ENCODE measurements at places on chromosomes 7 and 10. TPM values are rescaled to one million over a fixed set of nuclear protein-coding genes. Genes with fewer than 3 reads are reported as not detected.

DNA sequence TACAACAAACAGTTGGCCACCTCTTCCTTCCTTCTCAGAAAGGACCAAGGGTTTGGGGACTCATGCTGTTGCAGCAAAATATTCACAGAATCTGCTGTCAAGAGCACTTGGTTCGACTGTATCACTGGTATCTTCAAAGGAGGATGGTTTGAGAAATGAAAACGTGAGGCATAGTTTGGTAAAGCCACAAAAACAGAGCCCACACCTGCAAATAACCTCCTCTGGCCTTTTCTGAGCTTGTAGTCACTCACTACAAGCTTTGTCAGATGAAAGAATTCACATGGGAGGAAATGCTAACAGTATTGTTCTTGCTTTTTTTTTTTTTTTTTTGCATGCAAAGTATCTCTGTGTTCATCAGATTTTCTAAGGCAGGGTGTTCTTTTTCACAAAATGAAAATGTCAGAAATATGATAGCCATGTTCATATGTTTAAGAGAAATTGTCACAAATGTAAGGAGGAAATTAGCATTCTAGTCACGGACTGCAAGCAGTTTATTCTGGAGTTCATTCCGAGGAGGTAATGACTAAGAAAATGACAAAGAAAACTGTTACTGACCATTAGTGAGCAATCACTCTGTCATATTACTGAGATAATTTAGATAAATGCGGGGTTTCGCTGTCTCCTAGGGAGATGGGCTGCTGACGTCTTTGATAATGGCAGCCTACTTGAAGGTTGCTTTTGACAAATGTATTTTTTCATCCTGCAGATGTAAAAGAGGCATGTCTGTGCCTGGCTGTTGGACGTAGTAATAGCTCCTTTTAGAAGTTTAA, 117.8 kb upstream of the MYO3A start:
- no peak for DNase-seq

DNA sequence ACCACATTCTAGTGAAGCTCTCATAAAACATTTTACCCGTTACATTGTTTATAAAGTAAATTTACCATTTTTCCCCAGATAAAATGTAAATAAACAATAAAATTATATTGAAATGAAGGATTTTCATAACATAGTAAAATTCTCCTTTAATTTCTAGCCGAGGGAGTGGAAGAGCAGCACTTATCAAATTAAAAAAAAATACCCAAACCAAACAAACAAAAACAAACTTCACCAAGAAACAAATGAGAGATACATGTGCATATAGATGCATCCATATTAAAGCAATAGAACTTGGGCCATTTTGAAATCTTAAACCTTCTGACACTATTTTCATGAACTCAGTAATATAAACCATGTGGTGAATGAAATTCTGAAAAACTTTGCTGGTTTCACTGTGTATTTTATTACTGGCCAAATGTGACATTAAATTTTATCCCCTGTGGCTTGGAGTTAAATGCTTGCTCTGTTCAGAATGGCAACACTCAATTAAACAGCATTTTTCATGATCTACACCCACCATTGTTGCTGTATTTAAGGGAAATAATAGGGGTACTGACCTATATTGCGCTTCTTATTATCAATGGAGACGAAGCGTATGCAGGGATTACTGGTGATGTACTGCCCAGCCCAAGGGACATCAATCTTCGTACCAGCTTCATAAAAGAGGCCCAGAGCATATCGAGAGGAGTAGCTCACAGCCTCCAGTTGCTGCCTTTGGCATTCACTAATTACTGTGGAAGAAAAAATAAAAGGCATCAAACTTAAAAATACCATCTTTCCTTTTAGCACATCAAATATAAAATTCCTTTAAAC, 220.9 kb downstream of the RNLS start:
- DNase-seq, result no peak

GRCh38 chr10:7192831-7193361, 217.9 kb downstream of the SFMBT2 start:
- no peak for DNase-seq

DNA sequence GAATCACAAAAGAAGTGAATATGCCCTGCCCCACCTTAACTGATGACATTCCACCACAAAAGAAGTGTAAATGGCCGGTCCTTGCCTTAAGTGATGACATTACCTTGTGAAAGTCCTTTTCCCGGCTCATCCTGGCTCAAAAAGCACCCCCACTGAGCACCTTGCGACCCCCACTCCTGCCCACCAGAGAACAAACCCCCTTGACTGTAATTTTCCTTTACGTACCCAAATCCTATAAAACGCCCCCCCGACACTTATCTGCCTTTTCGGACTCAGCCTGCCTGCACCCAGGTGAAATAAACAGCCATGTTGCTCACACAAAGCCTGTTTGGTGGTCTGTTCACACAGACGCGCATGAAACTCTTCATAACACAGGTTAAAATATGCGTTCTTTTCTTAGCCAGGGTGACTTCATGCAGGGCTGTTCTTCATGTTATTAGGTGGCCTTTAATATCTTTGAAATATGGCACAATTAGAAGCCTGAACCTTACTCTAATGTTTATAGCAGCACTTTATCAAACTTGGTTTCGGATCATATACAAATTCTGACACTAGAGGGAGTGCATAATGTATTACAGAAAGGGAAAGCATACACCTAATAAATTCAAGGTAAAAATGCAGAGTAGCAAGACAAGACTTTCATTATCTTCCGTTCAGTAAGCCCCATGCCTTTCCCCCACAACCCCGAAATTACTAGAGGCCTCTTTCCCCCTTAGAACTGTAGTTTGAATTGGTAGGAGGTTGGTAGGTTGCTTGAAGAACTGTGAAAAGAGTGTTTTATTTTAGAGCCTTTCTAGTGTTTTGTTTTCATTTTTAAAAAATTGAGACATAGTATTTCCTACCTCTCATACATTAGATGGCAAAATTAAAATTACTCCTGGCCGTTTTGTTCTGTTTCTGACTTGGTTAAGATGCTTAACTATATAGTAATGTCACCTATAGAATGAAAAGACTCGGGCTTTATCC, 117.9 kb downstream of the NPY start:
- DNase-seq, result peak; percentile 50

DNA sequence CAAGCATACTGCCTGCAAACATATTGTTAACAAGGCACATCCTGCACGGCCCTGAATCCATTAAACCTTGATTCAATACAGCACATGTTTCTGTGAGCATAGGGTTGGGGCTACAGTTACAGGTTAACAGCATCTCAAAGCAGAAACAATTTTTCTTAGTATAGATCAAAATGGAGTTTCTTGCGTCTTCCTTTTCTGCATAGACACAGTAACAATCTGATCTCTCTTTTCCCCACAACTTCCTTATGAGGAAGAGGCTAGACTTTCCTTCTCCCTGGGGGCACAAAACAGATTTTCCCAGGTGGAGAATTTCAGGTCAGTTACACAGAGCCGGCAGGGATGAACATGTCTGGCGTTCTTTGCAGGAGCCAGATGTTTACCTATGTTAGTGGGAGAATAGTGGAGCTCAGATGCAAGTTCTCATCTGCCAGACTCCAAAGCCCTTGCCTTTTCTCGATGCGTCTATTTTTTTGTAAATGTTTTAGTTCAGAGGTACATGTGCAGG, 37.5 kb upstream of the PFKFB3 start:
- DNase-seq, result no peak

- DNase-seq, result no peak
Observed at GRCh38 chr10:103843854-103844570, 11.4 kb downstream of the SH3PXD2A start.

DNA sequence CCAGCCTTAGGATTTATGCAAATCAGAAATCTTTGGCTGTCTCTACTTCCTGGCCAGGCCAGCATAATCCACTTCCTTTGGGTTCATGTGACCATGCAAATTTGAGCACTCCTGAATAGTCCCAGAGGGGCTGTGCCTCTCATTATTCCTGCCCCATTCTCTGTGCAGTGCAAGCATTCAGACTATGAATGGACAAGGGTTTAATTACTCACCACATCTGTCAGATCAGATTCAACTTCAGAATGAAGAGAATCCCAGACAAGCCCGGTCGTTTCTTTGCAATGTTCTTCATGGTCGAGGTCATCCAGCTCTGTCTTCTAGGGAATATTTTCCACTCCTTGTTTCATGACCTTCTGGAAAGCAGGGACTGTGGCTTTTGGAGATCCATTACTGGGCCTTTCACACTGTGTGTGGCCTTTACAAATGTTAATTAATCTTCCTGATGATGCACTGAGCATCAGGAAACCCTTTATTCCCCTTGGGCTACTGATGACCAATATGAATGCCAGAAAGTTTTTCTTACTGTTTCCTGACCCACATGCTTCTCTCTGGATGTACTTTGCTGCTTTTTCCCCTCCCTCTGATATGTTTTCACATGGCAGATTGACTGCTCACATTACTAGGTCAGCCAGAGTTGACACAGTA, 217.6 kb upstream of the TCF7L2 start:
- peak; percentile 39 for DNase-seq

- no peak for DNase-seq
Observed at GRCh38 chr7:134502463-134503371, 24.6 kb upstream of the AKR1B10 start.

- no peak for DNase-seq
Observed at GRCh38 chr7:132030883-132031282, 474.5 kb upstream of the PODXL start.

DNA sequence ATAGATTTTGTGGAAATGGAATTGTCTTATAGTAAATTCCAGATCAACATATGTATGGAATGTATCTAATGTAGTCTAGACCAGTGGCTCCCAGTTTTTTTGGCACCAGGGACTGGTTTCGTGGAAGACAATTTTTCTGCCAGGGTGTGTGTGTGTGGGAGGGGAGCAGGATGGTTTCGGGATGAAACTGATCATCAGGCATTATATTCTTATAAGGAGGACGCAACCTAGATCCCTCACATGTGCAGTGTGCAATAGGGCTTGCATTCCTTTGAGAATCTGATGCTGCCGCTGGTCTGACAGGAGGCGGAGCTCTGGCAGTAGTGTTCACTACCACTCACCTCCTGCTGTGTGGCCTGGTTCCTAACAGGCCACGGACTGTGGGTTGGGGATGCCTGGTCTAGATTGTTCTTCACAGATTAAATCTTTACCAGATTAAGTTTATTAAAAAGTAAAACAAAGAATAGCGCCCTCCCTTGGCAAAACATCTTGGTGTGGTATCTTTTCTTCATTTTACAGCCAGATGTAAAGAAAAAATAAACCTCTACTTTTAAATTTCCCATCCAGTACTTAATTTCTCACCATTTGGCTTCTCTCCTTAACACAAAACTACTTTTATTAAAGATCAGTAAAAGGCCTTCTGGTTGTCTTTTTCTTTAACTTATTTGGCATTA, 48.4 kb downstream of the SEPTIN7 start:
- no peak for DNase-seq

DNA sequence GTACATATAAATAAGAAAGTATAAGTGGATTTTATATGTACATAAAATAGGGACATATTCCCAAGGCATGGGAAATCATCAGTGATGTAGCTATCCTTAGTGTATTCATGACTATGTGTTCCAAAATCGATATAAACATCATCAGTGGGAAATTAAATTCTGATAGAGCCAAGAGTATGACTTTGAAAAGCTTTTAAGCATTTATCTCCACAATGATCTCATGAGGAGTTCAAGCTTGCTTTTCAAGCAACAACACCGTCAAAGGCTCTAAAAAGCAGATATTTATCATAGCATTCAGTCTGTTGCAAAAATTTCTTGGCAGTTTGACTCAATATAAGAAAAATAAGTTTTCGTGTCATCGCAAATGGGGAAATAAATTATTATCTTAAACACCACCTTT, 14.5 kb upstream of the NEBL start:
- no peak for DNase-seq

GRCh38 chr10:85548034-85548433, 818.6 kb downstream of the GRID1 start:
- peak; percentile 58 for DNase-seq

- no peak for DNase-seq
Observed at GRCh38 chr7:83613232-83613631, 35.7 kb downstream of the SEMA3E start.

DNA sequence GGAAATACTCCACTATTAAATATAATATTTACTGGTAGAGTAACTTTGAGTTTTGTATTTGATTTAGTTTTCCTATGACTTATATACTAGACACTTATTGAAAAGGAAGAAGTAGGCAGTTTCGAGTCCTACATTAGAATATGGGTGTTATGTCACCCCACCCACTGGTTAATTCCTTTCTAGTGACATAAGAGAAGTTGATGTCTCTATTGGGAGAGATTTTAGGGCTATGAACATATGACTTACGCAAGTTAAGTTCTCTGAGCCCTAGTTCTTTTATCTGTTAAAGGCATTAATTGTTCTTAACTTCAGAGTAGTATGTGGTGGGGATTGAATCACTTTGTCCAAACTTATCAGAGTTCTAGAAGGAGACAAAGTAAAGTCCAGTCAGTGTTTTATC, 30.5 kb downstream of the CPED1 start:
- DNase-seq, result no peak

- peak; percentile 79 for DNase-seq
Observed at GRCh38 chr7:136956671-136957070, 88.2 kb downstream of the CHRM2 start.

DNA sequence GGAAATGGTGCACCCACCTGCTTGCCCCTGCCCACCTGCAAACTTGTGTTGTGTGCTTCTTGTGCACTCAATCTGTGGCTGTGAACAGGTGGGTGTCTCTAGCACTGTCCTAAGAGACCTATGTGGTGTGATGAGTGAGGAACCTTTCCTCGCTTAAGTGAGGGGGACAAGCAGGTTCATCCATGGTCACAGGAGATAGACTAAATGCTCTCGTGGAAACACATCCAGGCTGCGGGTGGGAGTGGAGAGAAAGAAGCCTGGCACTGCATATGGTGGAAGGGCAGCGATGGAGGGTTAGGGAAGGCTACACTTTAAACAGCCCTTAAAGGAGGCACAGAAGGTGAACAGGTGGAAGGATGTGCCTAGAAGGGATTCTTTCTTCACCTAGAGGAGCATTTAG, 330.9 kb downstream of the CXCL12 start:
- DNase-seq, result no peak

- no peak for DNase-seq
Observed at GRCh38 chr7:155979566-155979965, 167.3 kb upstream of the SHH start.

GRCh38 chr7:44396496-44396895, 71.1 kb upstream of the CAMK2B start:
- no peak for DNase-seq

ENTPD1 gene
- 32.2 TPM for total RNA-seq

OR13A1 gene
- total RNA-seq, result not detected

PHYHIPL gene
- under 0.01 TPM for total RNA-seq

RNF148 gene
- total RNA-seq, result 2.6 TPM

CYP3A5 gene
- not detected for total RNA-seq

RBP3 gene
- not detected for total RNA-seq

UCN3 gene
- total RNA-seq, result not detected

PNLIP gene
- not detected for total RNA-seq

Data from dermis blood vessel endothelial cell (primary cell).